Activated T-helper 1 cell treated with Interleukin-2 at 50 U/mL for 16 hours (primary cell): ENCODE measurements at places on chromosomes 7 and 10.

GRCh38 chr10:102467971-102468438 is 16.7 kb upstream of the C10orf95 start:
- no peak for DNase-seq

DNA sequence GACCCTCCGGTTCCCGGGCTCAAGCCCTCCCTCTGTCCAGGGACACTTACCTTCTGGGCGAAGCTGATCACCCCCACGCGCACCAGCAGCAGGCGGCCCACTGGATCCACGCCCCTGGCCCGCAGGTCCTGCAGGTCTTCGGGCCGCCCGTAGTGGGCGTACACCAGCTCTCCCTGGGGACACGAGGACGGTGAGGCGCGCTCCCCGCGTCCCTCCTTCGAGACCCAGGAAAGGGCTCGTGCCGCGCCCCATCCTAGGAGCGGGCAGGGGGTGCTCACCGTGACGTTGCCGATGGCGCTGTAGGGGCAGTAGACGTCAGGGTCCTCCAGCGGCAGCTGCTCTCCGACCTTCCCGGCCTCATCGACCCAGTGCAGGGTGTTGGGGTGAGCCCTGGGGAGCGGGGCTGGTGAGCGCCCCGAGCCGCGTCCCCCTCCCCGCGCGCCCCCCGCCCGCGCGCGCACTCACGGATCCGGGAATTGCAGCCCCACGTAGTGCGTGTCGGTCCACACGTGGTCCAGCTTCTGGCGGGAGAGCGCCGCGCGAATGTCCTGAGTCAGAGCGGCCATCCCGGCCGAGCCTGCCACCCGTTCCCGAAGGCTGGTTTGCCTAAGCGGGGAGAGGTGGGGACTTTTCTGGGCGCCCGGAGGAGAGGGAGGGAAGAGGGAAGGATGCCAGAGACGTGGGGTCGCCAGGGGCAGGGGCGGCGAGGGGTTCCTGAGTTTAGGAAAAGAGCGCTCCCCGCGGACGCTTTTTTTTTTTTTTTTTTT is 8.2 kb downstream of the TFR2 start:
- DNase-seq, result peak; percentile 43

DNA sequence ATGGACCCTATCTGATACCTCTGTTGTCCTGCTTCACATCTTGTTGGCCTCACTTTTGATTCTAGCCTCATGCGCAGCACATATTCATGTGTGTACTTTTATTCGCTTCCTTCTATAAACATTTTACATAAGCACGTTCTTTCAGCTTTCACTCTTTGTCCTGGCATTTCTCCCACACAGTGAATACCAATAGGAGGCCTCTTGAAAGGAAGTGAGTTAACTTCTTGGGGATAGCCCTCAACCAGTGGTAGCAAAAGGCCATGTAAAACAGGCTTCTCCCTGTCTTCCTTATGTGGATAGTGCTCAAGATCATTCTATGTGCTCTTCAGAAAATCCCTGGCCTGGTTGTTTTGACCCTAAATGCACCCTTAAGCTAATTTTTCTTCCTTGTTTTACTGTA is 633.9 kb upstream of the MBL2 start:
- no peak for DNase-seq

DNA sequence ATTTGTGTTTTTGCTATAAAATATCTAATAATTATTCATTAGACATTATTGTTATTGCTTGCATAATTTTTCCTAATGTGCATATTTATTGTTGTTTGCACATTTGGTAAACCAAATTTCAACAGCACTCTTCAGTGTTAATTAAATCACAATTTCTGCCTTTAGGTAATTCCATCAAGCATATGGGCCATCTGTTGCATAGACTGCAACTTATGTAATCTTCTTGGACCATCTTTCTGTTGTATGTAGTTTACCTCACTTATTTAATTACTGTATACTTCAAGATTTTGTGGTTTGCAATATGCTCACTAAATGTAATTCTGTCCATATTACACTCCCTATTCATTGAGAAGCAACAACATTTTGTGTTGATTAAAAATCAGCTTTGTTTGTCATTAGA is 1360.1 kb downstream of the REEP3 start:
- DNase-seq, result no peak

- DNase-seq, result no peak
Observed at GRCh38 chr7:32075612-32076011, 5.4 kb upstream of the PDE1C start.

DNA sequence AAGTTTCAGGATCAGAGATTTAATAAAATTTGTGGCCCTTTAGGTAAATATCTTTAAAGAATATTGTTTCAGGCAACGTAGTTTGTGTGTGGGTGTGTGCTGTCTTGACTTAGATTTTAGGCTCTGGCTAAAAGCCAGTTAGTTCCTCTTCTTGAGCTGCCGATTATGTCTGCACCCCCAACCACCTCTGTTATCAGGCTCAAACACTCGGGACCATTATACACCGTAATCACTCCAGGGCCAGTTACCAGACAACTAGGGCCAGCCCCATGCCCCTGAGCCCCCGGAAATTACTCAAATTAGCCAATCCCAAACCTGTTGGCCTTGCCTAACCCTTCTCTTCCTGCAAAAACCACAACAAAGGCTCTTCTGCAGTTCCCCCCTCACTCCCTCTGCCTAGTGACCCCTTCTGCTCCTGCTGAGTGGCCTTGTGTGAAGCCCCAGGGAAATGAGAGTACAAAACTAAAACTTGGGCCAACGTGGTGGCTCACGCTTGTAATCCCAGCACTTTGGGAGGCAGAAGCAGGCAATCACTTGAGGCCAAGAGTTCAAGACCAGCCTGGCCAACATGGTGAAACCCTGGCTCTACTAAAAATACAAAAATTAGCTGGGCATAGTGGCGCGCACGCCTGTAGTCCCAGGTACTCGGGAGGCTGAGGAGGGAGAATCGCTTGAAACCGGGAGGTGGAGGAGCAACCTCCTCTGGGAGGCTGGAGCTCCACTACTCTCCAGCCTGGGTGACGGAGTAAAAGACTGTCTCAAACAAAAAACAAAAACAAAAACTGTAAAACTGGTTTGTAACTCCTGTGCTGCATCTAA is 9.2 kb upstream of the HNRNPF start:
- no peak for DNase-seq

DNA sequence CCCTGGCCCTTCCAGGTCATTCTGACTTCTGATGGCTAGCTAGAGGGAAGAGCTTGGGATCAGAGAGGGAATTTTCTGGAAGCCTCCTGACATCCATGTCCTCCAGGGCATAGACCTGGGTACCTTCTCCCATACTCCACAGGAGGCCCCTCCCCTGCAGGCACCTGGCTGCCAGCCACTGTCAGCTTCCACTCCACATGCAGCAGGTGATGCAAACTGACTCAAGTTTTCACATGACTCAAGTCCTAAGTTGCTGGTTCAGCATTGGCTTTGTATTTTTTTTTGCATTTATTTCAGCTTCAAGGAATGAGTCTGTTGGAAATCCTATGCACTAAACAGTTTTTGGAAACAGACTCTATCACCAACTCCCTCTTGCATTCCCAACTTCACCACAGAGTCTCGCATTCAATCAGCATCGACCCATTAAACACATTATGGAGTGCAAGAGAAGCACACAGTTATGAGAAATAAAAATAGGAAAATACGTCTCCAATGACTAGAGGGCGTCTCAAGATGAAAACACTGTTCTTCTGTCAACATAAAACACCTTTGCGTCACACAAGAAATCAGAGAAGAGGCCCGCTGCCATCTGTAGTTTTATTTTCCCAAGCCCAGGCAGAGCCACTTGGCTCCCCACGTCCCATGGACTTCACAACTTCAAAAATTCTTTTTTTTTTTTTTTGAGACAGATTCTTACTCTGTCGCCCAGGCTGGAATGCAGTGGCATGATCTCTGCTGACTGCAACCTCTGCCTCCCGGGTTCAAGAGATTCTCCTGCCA is 362.6 kb upstream of the MGMT start:
- no peak for DNase-seq

GRCh38 chr7:118758582-118758981 is 534.1 kb downstream of the ANKRD7 start:
- DNase-seq, result no peak

- no peak for DNase-seq
Observed at GRCh38 chr10:79316671-79317431, 30.4 kb upstream of the PPIF start.

- DNase-seq, result no peak
Observed at GRCh38 chr10:133292919-133293809, 15.5 kb downstream of the TUBGCP2 start.

- no peak for DNase-seq
Observed at GRCh38 chr10:58189269-58189668, 78.4 kb downstream of the IPMK start.
